ENCODE measurements at places on chromosomes 3 and 15.

GRCh38 chr3:140505213-140505612 lies 172.7 kb upstream of the TRIM42 start:
- no peak for DNase-seq

DNA sequence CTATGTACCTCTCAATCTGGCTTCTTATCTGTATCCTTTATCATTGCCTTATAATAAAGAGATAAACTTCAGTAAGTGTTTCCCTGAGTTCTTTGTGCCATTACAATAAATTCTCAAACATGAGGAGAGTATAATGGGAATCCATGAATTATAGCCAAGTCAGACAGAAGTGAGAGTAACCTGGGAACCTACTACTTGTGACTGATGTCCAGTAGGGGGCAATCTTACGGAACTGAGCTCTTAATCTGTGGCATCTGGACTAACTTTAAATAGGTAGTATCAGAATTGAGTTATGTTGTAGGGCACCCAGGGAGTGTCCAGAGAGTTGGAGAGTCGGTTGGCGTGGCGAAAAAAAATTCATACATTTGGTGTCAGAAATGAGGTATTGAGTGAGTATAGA lies 542.6 kb downstream of the ZBBX start:
- DNase-seq: no peak

- no peak for DNase-seq
Measured at GRCh38 chr3:39011191-39011736, 40.5 kb downstream of the SCN11A start.

DNA sequence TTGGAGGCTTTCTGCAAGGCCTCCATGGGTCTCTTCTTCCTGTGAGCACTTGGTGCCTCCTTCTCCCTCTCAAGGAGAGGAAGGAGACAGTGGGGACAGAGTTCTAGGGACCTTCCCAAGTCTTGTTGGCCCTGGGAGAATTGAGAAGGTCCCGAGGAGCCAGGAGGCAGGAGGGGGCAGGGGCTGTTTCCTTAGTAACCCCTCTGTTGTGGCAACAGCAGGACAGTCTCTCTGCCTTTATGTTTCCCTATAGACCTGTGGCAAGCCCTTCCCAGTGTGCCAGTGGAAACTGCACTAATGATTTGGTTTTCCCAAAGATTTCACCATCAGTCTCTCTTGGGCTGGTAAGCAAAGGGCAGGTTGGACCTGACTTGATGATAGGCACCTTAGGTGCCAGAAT lies 87.8 kb upstream of the GALNT15 start:
- DNase-seq: no peak

- DNase-seq: no peak
Measured at GRCh38 chr15:98547275-98547674, 101.1 kb upstream of the IGF1R start.

DNA sequence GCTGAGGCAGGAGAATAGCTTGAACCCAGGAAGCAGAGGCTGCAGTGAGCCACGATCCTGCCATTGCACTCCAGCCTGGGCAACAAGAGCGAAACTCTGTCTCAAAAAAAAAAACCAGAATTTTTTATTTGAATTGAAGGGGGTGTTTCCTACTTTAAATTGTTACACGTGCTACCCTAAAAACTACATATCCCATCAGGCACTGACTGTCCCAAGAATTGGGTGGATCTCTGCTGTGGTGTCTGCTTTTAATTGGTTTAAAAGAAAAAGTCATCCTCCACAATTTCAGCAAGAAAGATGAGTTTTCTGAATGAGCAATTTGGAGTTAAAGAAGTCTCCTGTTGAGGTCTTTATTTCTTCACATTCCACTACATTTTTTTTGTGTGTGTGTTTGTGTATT lies 2.1 kb downstream of the PDIA3 start:
- DNase-seq: peak; percentile 31
